ENCODE measurements at places on chromosomes 7 and 10.

DNA sequence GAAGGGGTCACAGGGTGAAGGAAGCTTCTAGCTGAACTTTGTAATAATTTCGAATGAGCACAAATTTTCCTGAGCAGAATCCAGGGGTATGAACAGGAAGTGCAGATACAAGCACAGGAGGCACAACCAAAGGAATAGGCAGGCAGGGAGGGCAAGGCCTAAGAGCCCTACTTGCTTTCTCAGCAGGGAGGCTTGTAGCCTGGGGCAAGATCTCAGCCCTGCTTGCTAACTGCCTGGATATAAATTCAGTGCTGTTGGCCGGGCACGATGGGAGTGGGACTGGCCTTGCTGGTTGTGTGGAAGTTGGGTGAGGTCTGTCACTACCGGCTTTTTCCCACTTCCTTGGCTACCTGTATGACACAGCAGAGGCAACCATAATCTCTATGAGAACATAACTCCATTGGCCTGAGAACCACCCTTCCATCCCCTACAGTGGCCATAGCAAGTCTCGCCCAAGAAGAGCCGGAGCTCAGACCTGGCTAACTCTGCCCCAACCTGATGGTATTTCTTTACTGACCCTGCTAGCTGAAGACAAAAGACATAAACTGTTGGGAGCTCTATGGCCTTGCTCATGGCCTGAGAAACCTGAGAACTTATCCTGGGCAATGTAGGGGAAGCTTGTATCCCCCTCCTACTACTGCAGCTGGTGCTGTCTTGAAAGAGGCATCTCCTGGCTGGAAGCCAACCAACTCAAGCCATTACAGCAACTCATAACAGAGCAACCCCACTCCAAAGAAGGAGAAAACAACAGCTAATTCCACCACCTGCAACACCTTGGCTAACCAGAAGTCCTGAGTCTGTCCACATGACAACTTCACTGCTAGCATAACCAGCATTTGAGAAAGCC is 27.6 kb downstream of the CLDN12 start:
- DNase-seq = no peak

GRCh38 chr10:45000138-45000751 is 478 bp upstream of the ZNF22 start:
- DNase-seq = no peak

GRCh38 chr7:35823440-35823839 is 22.6 kb downstream of the SEPTIN7 start:
- no peak for DNase-seq

DNA sequence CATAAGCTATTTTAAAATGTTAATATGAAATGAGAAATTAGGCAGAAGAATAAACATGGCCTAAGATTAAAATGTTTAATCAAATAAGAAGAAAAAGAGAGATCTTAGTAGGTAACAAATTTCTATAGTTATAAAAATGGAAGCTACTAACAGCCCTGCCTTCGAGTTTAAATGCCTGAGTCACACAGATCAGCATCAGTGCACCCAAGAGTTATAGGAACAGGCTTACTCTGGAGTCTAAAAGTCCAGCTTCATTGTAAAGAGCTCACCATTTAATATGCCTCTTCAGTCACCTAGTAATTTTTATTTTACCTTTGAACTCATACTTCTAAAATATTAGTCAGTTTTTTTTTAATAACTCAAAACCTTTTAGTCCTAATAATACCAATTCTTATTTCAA is 52.6 kb downstream of the BRI3 start:
- DNase-seq = no peak

GRCh38 chr10:92907280-92907679 is 59.0 kb downstream of the EXOC6 start:
- DNase-seq = no peak

DNA sequence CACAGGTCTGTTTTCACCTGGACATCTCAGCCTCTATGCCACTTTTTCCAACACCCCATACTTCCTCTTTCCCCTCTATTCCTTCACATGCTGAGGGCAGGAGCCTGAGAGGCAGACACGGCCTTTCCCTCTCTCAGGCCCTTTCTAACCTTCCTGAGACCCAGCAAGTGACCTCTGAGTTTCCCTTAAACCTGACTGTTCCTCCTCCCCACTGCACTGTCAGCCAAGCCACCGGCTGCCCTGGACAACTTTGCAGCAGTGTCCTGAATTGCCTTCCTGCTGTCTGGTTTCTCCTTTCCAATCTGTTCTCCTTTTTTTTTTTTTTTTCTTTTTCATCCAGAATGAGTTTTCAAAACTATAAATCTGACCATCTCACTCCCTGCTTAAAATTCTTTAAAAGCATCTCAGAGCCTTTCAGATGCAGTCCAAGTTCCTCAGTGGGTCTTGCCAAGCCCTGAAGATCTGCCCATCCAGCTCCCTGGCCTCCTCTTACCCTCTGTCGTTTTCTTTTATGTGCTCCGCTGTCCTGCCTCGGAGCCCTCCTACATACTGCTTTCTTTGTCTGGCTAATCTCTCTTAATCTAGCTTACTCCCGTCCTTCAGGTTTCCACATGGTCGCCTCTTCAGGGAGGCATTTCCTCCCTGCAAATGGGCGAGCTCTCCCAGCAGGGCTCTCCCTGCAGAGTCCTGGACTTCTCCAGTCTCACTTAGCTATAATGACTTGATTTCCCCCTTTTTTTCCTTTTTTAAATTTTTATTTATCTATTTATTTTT is 30.5 kb downstream of the SLC13A4 start:
- no peak for DNase-seq

DNA sequence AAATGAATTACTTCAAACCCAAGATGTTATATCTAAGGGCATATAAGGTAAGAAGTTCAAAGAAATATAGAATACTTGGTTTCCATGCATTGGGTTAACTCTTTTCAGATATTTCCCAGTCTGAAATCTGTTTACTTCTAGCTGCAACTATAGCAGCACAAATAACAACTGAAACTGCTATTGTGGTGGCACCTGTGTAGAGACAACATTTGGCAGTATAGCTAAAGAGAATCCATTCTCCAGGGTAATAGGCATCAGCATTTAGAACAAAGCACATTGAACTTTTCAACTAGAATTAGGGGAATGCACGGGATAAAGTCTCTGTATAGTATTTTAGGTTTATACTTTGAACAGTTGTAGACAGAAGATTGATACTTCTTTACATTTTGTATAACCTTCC is 19.7 kb upstream of the CALCR start:
- no peak for DNase-seq

- DNase-seq = no peak
These were observed 33.8 kb downstream of the NACAD start for GRCh38 chr7:45055016-45055415.

DNA sequence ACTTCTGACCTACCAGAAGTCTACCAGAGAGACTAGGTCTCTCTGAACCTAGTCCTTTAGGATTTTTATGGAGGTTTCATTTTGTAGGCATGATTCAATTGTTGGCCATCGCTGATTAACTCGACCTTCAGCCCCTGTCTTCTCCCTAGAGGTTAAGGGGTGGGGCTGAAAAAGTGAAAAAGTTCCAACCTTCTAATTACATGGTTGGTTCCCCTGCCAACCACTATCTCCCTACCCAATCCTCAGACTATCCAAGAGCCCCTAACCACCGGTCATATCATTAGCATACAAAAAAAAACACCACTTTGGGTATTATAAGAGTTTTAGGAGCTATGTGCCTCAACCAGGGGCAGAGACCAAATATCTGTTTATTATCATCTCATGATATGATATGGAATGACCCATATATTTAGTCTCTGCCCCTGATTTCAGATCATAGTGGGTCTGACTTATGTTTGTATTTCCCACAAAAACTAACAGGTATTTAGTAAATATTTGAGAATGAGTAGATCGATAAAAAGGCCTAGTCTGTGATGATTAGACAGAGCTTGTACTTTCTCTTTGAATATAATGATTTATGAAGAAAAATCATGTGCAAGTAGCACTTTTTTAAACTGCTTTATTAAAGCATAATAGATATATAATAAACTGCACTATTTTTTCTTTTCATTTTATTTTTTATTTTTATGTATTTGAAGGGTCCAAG is 35.8 kb downstream of the DNAJC9 start:
- DNase-seq = no peak

DNA sequence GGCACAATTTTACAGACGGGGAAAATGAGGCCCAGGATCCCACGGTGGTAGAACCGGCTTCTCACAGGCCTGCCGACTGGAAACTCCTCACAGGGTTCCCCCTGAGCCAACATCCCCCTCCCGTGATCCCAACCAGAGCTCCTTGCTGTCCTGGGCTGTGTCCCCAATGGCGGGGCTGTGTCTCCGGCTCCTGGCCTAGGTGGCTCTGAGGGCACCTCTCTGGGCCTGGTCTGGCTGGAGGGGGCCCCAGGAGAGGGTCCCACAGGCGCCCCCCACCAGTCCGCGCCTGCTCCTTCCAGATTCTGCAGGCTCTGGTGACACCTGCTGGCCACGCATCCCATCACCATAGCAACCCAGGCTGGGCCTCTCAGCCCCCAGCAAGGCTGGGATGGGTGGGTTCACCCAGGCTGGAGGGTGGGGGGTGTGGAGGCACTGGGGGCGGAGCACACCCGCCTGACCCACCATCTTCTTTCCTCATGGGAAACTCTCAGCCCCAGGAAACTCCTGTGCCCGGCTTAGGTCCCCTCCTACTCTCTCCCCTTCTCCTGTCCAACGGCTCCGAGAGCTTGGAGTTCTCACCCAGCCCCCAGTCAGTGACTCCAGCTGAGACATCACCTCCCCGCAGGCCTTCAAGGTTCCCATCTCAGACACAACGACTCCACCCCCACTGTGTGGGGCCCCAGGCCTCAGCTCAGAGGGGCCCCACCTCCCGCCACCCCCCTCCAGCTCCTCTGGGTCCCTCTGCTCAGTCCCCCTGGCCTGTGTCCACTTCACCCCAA is 27.1 kb upstream of the TNRC18 start:
- DNase-seq = peak; percentile 70

DNA sequence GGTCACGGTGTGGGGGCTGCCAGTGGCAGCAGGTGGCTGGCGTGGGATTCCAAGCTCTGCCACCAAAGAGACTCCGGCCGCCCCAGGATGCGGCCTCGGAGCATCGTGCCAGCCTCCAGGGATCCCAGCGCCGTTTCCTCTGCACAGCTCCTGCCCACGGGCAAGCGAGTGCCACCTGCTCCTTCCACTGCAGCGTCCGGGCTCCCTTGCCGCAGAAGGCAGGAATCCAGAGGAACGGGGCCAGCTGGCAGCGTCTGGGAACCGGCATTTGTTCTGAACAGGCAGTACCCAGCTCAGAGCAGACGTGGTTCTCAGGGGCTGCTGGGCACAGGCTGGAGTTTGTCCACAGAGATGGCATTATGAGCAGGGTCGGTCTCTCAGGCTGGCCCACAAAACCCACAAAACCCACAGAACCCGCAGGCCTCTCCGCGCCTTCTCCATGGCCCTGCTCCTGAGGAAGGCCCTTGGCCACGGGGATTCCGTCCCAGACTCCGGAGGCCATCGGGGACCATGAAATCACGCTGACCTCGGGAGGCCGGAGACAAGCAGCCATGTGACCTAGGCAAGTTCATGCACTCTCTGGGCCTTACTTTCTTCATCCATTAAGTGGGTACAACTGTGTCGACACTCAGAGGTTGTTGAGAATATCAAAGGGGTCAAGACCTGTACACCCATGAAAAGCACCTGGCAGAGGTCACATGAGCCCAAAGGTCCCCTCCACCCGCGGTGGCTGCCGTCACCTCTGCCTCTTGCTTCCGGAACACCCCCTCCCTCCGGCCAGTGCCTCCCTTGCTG is 72.1 kb upstream of the TNRC18 start:
- DNase-seq = no peak

GRCh38 chr10:49243610-49244283 is 55.2 kb upstream of the C10orf71 start:
- no peak for DNase-seq

DNA sequence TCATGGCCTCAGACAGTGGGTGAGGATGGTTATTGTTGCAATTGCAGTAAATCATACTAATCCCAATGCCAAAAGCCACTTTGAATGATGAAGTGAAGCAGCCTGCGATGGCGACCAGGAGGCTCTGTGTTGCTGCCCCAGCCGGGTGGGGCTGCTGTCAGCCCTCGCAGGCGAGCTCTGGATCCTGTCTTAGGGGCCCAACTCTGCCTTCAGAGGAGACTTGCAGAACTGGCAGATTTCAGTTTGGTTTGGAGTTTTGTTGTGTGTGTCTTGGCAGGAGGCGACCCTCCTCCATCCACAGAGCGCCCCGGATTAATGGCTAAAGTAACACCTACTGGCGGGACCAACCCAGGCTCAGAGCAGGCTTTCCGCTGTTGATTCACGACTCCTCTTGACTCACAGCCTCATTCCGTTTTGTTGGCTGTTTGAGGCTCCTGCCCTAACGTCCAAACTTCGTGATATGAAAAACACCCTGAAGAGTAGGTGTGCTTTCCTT is 67.9 kb upstream of the BMPER start:
- no peak for DNase-seq
